NCI-H2081 (cell line): ENCODE measurements at places on chromosomes 4 and X.
A peak's percentile ranks its signal among the peaks of the same experiment; 100 is the strongest.

- no peak for DNase-seq
Measured at GRCh38 chr4:169968999-169969398, 57.2 kb downstream of the MFAP3L start.

GRCh38 chrX:2819345-2820135, 9.2 kb upstream of the GYG2 start:
- no peak for DNase-seq

DNA sequence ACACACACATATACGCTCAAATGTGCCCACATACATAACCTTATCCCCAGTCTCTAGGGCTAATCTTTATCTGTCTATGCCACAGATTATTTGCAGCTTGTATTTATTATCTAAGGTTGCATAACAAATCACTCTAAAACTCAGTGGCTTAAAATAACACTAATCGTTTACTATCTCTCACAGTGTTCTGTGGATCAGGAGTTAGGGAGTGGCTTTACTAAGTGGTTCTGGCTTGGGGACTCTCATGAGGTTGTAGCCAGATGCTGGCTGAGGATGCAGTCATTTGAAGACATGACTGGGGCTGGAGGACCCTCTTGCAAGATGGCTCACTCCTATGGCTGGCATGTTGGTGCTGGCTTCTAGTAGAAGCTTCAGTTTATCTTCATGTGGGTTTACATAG, 68.5 kb upstream of the LNX1 start:
- DNase-seq, result no peak

GRCh38 chrX:50988649-50989048, 78.1 kb downstream of the BMP15 start:
- DNase-seq, result peak; percentile 24

DNA sequence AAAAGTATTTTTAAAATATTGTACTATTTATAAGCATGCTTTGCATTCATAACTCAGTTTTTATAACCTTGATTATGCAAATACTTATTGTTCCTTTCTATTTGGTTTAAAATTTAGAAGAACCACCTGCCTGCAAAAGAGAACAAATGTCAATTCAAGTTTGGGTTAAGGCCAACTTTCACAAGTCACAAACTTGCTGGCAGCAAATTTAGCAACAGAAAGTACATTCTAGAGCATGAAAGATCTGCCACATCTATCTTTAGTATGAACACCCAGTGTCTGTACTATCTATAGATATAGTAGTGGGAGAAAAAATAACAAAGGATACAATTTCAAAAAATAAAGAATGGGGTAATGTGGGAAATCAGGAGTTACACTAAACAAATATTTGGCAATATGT, 1014.2 kb downstream of the C4orf33 start:
- no peak for DNase-seq

DNA sequence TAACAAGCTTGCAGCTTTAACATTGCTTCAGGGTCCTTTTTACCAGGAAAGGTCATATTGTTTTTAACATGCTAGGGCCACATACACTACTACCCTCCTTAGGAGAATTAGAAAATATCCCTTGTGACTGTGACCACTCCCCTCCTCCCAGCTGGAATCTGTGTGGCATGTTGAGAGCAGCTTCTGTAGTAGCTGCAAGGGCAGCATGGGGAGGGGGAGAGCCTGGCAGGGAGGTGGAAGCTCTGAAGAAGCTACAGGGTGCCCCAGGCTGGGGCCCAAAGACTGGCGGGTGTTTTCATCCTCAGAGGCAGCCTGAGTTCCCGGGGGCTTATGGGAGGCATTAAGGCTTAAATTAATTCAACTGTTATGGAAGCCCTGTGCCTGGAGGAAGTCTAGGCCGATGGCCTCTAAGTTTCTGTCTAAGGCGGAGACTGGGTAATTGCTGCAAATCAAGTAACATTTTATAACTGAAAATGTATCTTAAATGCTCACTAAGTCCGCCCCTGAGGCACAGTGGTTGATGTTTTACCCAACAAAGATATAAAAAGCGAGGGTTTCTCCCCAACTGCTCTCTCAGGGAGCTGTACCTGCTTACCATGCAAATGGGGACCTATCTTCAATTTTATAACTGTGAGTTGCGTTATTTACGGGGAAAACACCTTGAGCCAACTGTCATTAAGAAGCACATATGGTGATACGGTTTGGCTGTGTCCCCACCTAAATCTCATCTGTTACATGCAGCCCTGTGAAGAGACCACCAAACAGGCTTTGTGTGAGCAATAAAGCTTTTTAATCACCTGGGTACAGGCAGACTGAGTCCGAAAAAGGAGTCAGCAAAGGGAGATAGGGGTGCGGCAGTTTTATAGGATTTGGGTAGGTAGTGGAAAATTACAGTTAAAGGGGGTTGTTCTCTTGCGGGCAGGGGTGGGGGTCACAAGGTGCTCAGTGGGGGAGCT, 37.4 kb upstream of the STS start:
- no peak for DNase-seq

DNA sequence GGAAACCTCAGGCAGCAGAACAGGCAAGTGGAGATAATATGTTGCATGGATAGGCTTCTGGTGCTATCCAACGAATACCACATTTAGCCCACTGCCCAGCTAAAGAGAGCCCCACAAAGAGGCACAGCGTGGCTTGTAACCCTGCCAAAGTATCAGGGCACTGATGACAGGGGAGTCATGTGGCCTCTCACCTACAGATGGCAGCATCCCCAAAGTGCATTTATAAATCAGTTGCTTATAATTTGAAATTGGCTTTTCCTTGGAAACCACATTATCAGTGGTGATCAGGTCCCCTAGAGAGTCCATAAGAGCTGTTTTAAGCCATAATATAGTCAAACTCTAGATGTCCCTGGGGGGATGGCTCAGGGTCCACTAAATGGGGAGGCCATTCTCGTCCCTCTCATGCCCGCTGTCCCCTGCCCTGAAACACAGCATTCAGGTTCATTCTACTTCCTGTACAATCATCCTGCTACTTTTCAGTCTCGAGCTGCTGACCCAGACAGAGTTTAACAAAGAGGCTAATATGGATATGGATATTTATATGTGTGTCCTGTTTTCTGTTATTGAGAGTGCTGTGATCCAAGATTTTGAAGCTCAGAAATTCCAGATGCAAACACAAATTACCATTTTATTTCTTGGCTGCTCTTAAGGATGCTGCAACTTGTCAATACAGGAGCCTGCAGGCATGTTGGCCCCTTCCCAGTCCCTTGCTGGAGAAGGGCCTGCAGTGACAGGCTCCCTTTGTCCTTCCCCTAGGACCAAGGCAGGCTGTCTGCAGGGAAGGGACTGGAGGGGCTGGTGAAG, 28.5 kb downstream of the SRPX start:
- DNase-seq, result no peak

GRCh38 chr4:60250657-60251056, 949.5 kb upstream of the ADGRL3 start:
- DNase-seq, result no peak

DNA sequence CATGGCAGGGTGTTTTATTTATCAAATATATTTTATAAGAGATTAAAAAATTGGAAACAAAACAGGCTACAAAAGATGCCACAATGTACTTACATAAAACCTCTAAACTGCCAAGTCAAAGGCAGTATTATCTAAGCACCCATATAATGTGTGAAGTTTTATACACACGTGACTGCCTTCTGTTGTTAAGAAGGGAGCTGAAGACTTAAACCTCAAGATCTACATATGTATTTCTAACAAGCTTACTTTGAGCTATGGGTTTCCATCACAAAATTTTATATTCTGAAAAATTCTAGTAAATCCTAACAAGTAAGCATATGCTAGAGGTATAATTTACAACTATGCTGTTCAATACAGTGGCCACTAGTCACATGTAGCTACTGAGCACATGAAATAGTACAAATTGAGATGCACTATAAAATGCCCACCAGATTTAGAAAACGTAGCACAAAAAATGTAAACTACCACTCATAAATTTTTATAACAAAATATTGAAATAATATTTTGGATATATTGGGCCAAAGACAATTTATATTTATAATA, 9.8 kb downstream of the ATP8A1 start:
- no peak for DNase-seq

DNA sequence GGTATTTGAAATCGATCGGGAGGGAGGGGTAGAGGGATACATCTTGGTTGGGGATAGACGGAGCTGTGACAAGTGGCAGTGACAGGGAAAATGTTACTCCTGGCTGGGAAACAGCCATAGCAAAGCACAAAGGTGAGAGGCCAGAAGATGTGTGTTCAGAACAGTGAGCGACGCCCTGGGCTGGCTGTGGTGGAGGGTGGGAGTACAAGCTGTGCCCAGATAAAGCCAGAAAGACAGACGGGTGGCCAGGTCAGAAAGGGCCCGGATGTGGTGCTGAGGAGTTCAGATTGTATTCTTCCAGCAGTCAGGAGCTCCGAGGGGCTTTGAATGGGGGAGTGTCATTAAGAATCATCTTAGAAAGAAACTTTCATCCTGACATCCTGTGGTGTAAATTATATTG, 27.9 kb downstream of the CCDC149 start:
- no peak for DNase-seq

- no peak for DNase-seq
Measured at GRCh38 chr4:8910100-8910821, 38.6 kb upstream of the HMX1 start.

DNA sequence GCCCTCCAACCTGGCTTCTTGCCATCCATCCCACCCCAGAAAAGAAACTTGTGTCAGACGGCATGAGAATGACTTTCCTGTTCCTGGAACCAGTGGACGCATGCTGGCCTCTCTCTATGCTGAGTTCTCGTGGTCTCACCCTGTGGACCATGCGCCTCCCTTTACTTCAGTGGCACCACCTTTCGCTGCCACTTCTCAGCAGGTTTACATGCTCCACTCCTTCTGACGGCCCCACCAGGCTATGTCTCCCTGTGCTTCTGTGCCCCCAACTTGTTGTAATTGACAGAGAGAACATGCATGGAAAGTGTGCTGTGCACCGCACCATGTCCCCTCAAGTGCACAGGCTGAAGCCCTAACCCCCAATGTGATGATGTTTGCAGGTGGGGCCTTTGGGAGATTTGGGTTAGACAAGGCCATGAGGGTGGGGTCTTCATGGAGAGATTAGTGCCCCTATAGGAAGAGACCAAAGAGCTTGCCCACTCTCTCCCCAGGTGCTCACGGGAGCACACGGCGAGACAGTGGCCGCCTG, 3.1 kb upstream of the PPP2R2C start:
- DNase-seq, result no peak

DNA sequence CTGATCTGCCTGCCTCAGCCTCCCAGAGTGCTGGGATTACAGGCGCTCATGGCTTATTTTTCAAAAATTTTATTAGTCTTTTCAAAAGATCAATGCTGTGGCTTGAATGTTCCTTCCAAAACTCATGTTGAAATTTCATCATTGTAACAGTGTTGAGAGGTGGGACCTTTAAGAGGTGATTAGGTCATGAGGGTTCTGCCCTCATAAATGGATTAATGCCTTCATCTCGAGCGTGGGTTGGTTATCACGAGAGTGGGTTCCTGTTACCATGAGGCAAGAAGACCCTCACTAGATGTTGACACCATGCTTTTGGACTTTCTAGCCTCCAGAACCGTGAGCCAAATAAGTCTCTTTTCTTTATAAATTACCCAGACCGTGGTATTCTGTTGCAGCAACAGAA, 30.3 kb downstream of the EIF2S3 start:
- DNase-seq, result no peak

GRCh38 chr4:54662901-54663585, 5.3 kb downstream of the KIT start:
- no peak for DNase-seq

- no peak for DNase-seq
Measured at GRCh38 chr4:124899997-124900396, 187.5 kb upstream of the ANKRD50 start.

- DNase-seq, result no peak
Measured at GRCh38 chr4:170465429-170465828, 375.7 kb upstream of the AADAT start.

DNA sequence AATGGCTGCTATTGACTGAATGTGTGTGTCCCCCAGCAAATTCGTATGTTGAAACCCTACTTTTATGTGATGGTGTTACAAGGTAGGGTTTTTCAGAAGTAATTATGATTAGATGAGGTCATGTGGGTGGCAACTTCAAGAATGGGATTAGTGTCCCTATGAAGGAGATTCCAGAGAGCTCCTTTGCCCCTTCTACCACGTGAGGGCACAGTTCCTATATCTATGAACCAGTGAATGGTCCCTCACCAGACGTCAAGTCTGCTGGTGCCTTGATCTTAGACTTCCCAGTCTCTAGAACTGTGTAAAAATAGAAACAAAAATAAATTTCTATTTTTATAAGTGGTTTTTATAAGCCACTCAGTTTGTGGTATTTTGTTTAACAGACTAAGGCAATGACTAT, 1137.6 kb upstream of the IGFBP7 start:
- no peak for DNase-seq

- DNase-seq, result no peak
Measured at GRCh38 chr4:98275145-98275544, 14.0 kb downstream of the RAP1GDS1 start.

GRCh38 chrX:113947548-113947947, 636.3 kb upstream of the HTR2C start:
- DNase-seq, result no peak

DNA sequence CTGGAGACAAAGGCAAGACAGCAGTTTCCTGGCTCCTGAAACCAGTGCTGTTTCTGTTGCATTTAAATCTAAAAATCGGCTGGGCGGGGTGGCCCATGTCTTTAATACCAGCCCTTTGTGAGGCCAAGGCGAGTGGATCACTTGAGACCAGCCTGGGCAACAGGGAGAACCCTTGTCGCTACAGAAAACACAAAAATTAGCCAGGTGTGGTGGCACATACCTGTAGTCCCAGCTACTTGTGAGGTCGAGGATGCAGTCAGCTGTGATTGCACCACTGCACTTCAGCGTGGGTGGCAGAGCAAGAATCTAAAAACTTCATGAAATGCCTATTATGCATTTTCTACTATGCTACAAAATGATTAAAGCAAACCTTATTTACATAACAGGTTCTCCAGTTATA, 205.4 kb upstream of the ITM2A start:
- no peak for DNase-seq

DNA sequence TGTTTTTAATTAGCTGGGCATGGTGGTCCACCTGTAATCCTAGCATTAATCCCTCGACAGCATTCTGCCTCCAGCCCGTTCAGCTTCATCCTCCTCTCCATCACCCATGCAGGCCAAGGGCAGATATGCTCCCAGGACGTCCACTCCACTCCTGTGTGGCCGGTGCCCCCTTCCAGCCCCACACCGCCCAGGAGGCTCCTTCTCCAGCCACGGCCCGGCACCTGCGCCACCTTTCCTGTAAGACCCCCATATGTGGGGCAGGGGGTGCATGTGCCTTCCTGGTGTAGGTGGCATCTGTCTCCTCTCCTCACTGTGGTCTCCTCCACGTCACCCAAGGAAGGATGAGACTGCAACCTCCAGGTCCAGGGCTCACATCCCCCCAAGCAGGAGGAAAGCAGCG, 57.0 kb upstream of the MXD4 start:
- no peak for DNase-seq
